MG63 (cell line): ENCODE measurements at places on chromosomes 2 and 18. TPM values are rescaled to one million over a fixed set of nuclear protein-coding genes. Genes with fewer than 3 reads are reported as not detected.

The IL1F10 gene
- not detected in 2 replicates for total RNA-seq

The HOXD12 gene
- not detected in 2 replicates for total RNA-seq

The PROKR1 gene
- not detected in 2 replicates for total RNA-seq

The IRS1 gene
- total RNA-seq: 5.1 and 5.6 TPM in 2 replicates

The LCT gene
- total RNA-seq: not detected in 2 replicates

The IWS1 gene
- total RNA-seq: 26.2 and 29.0 TPM in 2 replicates

The KIF1A gene
- not detected in 2 replicates for total RNA-seq

The TXNL4A gene
- 69.3 and 176 TPM in 2 replicates for total RNA-seq

The ZNF532 gene
- 18.6 and 20.2 TPM in 2 replicates for total RNA-seq

The EGR4 gene
- total RNA-seq: not detected in 2 replicates
